ENCODE measurements at places on chromosomes 13 and 19.

GRCh38 chr13:26910754-26911465 lies 150.3 kb upstream of the GPR12 start:
- no peak for DNase-seq

DNA sequence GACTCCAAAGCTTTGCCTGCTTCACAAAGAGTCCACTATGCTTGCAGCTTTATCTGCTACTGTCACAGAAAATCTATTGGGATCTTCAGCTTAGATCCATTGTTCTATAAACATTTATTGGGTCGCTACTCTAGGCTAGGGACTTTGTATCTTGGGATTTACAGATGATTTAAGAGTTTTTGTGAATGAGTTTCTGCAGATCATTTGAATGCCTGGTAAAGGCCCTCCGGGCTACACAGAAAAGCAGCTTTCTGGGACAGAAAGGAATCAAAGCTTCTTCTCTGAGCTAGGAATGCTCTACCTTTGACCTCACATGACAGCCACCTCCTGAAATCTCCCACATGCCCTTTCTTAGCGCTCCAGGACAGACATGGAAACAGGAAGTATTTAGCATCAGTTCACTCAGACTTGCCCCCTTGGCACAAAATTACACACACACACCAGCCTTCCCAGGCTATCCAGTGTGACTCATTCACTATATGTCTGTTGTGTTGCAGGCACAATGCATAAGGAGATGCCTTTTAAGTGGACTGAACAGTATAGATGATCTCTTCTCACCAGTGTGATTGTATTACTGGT lies 492.4 kb downstream of the DACH1 start:
- no peak for DNase-seq

DNA sequence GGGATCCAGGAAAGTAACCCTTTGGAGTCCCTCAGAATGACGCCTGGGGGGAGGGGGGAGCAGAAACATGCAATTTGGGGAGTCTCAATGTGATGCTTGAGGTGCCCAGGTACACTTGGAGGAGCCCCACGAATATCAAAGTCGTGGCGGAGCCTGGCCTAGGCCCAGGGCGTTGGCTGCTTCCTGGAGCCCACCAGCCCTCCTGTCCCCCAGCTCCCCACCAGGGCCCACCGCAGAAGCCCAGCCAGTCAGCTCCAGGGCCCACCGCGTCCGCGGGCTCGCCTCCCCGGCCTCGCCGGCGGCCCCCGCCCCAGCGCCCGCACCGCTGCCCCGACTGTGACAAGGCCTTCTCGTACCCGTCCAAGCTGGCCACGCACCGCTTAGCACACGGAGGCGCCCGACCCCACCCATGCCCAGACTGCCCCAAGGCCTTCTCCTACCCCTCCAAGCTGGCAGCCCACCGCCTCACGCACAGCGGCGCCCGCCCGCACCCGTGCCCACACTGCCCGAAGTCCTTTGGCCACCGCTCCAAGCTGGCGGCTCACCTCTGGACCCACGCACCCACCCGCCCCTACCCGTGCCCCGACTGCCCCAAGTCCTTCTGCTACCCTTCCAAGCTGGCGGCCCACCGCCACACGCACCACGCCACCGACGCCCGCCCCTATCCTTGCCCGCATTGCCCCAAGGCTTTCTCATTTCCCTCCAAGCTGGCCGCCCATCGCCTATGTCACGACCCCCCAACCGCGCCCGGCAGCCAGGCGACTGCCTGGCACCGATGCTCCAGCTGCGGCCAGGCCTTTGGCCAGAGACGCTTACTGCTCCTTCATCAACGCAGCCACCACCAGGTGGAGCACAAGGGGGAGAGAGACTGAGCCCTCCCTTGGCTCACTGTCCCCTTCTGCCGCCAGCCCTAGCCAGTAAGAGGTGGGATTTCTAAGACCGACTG lies 2.1 kb downstream of the ZNF575 start:
- peak; percentile 80 for DNase-seq

- DNase-seq: peak; percentile 62
These were observed 263.0 kb downstream of the KLF12 start for GRCh38 chr13:73870970-73871935.

DNA sequence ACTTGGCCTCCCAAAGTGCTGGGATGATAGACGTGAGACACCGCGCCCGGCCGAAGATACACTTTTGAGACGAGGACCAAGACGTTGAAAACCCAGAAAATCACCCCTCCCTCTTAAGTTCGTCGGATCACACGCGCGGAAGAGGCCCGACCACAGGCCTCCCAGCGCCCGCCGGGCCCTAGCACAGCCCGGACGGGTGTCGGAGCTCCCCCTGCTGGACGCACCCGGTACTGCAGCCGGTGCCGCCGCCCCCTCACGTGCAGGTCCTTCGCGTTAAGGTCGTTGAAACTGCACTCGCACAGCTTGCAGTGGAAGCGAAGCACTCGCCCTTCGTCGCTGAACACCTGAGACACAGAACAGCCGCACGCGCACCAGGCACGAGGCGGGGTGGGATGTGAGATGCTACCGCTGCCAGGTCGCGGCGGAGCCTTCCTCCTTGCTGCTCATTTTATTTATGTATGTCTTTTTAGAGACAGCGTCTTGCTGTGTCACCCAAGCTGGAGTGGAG lies 35.7 kb upstream of the MATK start:
- DNase-seq: peak; percentile 85

GRCh38 chr13:26503826-26504594 lies 53.5 kb upstream of the WASF3 start:
- DNase-seq: no peak

DNA sequence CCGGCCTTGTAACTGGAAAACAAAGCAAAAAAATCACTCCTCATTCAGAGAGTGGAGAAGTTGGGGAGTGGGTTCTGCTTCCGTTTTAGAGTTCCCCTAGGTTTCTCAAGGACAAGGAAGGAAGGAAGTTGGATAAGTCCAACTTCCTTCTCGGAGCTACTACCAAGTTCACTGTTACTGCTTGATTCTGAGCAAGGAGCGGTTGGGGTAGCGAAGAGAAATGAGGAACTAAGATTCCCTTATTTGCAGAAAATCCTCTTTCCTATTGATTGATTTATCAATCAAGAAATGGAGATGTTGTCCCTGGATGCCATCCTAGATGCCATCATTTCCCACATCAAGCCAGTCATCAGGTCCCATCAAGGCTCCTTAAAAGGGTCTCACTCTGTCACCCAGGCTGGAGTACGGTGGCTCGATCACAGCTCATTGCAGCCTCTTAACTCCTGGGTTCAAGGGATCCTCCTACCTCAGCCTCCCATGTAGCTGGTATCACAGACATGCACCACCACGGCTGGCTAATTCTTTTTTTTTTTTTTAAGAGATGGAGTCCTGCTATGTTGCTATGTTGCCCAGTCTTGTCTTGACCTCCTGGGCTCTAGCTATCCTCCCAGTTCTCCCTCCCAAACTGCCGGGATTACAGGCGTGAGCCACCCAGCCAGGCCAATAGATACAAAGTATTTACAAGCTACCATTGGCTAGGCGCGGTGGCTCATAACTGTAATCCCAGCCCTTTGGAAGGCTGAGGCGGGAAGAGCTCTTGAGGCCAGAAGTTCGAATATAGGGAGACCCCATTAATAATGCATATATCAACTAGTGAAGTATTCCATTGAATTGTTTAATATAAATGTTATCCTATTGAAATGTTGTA lies 809 bp upstream of the B9D2 start:
- DNase-seq: no peak

DNA sequence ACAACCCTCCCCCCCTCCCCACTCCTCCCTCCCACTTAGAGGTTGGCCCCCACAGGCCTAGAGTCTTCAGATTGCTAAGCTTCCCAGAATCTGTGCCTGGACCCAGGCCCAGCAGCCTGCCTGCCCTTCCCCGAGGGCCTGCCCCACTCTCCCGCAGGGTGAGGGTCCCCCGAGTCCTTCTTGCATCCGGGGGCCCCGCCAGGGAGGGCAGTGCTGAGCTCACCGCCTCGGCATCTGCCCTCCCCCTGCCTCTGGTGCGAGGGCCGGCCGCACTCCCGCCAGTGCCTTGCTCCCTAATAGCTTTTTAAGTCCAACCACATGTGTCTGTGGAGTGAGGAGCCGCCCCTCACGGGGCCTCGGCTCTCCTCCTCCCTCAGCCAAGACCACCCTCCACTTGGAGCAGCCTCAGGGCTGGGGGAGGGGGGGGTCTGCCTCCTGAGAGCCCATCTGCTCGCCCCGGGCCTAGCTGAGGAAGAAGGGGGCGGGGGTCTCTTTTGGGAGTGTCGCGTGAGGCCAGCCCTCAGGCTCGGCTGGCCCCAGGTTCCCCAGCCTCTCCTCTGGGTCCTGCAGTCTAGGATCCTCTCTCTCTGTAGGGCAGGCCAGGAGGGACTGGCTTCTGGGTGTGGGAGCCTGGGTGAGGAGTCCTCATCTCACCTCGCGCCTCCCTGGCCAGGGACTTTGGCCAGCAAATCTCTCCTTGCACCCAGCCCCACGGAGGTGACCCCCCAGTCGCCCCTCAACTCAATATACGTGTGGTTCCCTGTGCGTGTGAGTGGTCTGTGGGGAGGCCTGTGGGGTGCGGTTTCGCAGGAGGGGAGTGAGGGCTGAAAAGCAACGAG lies 47.2 kb downstream of the LYL1 start:
- peak; percentile 83 for DNase-seq

DNA sequence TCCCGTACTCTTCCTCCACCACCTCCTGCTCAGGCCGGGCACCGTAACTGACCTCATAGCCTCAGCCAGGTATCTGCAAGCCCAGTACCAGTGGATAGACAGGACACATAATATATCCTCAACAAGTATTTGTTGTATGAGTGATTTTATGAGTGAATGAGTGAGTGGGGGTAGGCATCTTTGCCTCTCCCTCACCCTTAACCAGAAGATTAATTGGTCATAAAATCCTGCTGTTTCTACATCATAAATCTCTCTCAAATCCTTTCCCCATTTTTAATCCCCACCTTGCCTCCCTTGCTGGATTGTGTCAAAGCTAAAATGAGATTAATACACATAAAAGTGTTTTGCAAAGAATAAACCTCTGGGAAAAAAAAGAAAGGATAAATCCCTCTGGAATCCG lies 44.4 kb upstream of the HMGB1 start:
- DNase-seq: no peak

DNA sequence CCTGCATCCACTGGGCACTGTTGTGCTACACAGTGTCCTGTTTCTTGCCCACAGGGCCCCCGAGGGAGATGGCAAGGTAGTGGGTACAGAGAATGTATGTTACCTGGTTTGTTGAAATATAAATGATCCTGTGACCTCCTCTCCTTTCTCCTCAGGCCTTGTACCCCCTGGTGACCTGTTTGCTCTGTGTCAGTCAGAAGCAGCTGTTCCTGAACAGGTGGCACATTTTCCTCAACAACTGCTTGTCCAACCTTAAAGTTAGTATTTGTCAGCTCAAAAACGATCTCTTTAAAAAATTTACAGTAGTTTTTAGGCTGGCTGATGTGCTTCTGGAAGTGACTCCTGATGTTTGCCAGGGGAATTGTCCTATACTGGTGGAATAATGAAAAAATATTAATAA lies 105.1 kb downstream of the FRY start:
- no peak for DNase-seq

DNA sequence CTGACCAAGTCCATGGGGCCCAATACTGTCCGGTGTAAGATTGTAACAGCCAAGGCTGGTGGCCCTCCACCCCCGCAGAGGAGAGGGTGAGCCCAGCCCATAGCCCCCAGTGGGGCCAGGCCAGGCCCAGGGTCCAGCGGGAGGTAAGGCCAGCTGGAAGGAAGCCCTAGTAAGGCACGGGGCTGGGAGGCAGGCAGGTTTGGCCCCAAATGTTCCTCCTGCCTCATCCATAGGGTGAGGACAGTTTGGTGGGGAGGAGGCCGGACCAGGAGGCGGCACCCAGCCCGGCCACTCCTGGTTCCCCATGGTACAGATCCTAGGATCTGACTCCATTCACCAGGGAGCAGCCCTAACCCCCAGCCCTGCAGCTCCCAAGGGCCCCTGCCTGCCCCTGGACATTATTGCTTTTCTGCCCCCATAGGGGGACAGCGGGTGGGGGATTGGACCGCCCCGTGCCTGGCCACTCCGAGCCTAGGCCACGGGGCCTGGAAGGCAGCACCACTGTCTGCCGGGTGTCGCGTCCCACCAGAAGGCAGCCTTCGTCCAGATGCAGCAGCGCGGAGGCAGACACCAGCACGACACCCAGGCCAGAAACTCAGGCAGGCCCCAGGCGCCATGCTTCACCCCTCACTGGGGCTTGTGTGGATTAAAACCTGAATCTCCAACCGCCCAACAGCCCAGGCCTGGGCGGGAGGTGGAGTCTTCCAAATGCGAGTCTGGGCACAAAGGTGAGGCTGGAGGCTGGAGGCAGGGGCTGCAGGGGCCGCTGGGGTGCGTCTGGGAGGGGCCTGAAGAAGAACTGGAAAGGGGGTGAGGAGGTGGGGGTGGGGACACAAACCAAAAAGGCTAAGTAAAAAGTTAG lies 6.7 kb upstream of the CCNP start:
- no peak for DNase-seq

GRCh38 chr13:113918981-113919701 lies 54.7 kb downstream of the C13orf46 start:
- DNase-seq: no peak
